ENCODE measurements at places on chromosomes 11 and 22. TPM values are rescaled to one million over a fixed set of nuclear protein-coding genes. Genes with fewer than 3 reads are reported as not detected.

- peaks cover 9% of the 10 kb centered on the region for H3K36me3 ChIP-seq
- H3K27me3 ChIP-seq = no peaks in the 10 kb centered on the region
- no peak overlapping the region for H3K4me3 ChIP-seq
- H3K4me1 ChIP-seq = peaks cover 13% of the 10 kb centered on the region
Measured at GRCh38 chr11:2998073-2998850, 6.1 kb upstream of the NAP1L4 start.

The ABTB2 gene
- total RNA-seq = 12.2 TPM

DNA sequence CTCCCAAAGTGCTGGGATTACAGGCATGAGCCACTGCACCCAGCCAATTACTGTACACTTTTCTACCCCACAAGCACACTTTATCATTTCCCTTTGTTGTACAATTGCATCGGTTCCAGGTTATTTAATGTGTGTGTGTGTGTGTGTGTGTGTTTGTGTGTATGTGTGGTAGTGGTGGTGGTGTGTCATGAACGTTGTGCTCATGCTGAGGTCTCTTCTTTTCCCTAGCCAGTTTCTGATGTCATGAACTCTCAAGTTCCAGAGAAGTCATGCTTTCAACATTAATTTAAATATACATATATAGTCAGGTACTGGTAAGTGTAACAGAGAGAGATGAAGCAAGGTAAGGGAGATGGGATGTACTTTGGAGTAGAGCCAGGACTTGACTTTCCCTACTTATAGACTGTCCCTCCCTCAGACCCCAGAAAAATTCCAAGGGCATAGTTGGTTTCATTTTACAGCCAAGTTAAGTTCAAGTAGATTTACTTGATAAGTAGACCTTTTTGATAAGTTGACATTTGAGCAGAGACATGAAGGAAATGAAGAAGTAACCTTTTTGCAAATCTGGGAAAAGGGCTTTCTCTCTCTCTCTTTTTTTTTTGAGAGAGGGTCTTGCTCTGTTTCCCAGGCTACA, 42.7 kb downstream of the WEE1 start:
- no peak overlapping the region for H3K4me3 ChIP-seq
- no peak overlapping the region for H3K27ac ChIP-seq
- H3K27me3 ChIP-seq = no peaks in the 10 kb centered on the region
- DNase-seq = no peak
- no peaks in the 10 kb centered on the region for H3K36me3 ChIP-seq
- H3K4me1 ChIP-seq = peaks cover 29% of the 10 kb centered on the region

The C1QTNF4 gene
- 0.20 TPM for total RNA-seq

DNA sequence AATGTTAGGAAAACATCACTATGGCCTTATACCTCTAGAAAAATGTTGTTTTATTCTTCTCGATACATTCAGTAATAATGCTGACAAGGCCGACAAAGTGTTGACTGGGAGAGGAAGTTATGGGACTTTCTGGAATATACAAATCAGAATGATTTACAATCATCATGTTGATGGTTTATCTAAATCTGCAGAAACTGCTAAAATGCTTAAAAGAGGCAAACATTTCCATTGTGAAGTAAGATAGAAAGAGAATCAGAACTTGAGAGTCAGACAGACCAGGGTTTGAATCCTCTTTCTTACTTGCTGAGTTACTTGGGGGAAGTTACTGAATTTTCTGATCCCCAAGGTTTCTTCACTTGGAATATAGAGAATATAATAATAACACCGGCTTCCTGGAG, 89.4 kb downstream of the CD44 start:
- H3K36me3 ChIP-seq = peaks cover 70% of the 10 kb centered on the region
- no peak overlapping the region for H3K27ac ChIP-seq
- no peak overlapping the region for H3K4me3 ChIP-seq
- no peaks in the 10 kb centered on the region for H3K27me3 ChIP-seq
- no peaks in the 10 kb centered on the region for H3K4me1 ChIP-seq
- DNase-seq = no peak

The CCDC89 gene
- total RNA-seq = 0.30 TPM

DNA sequence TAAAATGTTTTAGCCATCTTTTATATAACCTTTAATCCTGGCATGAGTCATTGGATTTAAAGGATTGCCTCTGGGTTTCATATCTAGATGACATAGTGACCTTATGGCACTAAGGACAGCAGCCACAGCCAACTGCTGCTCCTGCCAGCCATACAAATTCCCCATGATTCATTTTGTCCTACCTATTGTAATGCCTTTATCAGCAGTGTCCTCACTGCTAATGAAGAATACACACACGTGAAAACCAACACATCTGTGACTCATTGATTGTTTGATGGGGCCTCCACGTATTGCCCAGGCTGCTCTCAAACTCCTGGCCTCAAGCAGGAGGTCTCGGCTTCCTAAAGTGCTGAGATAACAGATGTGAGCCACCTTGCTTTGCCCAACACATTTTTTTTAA, 1.8 kb downstream of the LDHAL6A start:
- H3K4me3 ChIP-seq = no peak overlapping the region
- H3K27ac ChIP-seq = no peak overlapping the region
- H3K27me3 ChIP-seq = no peaks in the 10 kb centered on the region
- H3K4me1 ChIP-seq = no peaks in the 10 kb centered on the region
- peak; percentile 39 for DNase-seq
- no peaks in the 10 kb centered on the region for H3K36me3 ChIP-seq

GRCh38 chr22:31133911-31134310, 6.4 kb downstream of the PLA2G3 start:
- H3K27me3 ChIP-seq = peaks cover 2% of the 10 kb centered on the region
- no peak for DNase-seq
- H3K27ac ChIP-seq = no peak overlapping the region
